ENCODE measurements at places on chromosomes 2 and 18. TPM values are rescaled to one million over a fixed set of nuclear protein-coding genes. Genes with fewer than 3 reads are reported as not detected.

DNA sequence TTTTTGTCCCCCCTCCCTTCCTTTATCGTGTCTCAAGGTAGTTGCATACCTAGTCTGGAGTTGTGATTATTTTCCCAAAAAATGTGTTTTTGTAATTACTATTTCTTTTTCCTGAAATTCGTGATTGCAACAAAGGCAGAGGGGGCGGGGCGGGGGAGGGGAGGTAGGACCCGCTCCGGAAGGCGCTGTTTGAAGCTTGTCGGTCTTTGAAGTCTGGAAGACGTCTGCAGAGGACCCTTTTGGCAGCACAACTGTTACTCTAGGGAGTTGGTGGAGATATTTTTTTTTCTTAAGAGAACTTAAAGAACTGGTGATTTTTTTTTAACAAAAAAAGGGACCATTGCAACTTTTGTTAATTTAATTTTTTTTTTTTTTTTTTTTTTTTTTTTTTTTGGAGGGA lies 2.1 kb downstream of the SOX11 start:
- DNase-seq, result no peak

DNA sequence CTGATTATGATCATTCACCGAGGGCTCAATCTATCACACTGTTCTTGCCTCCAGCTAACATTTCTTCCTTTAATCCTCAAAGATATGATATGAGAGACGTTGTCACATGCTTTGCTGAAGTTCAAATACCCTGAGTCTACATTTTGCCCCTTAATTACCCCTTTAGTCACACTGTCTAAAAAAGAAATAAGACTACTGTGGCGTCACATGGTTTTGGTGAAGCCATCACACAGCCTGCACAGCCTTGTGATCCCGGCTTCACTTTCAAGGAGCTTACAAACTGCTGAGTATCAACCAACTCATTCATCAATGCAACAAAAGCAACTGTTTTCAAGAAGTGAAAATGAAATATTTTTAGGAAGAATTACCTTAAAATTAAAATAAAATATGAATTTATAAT lies 31.9 kb upstream of the SOCS6 start:
- no peak for DNase-seq

GRCh38 chr2:237564526-237565131 lies 1.7 kb upstream of the PRLH start:
- no peak for DNase-seq

- no peak for DNase-seq
Observed at GRCh38 chr18:56214706-56215105, 423.7 kb downstream of the TXNL1 start.

DNA sequence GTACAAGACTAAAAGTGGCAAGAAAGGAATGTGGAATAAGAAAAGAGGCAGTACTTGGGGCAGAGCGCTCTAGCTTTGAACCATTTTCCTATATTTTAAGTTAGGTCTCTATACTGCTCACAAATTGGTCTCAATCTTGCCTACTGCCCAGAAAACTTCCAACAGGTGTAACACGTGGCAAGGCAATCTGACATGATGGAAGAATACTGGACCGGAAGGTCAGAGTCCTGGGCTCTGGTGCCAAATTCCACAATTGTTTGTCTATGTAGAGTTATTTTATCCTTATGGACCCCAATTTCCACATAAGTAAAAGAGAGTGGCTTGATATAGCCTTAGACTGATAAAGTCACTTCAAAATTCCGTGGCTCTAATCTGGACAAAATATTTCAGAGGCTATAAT lies 28.9 kb downstream of the NHEJ1 start:
- no peak for DNase-seq

- DNase-seq, result no peak
Observed at GRCh38 chr2:164114937-164115336, 379.1 kb upstream of the FIGN start.

DNA sequence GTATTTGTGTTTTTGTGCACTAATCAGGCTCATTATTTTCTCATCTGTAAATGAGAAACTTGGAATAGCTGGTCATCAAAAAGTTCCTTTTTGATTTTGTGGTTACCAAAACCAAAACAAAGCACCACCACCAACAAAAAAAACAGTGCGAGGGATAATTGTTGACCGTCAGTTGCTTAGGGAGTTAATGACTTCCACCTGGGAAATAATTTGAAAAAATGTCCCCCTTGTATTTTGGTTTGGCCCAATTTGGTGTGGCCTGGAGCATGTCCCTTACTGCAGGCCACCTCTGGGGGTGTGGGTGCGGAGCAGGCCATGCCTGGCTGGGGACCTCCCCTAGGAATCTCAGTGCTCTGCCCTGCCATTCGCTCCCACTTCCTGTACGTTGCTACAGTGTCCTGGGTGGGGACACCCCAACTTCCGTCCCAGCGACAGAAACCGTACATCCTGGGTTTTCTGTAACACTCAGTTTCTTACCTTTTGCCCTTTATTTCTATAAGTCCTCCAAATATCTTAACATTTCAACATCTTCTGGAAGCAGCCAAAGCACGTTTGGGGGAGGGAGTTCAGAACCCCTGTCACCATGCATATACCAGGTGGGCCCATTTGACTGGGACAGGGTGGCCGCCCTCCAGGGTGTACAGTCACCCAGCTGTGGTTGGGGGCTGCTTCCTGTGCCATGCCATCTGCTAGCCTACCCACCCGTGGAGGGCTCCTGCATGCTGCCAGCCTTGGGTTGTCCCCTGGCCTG lies 31.3 kb downstream of the NCK2 start:
- no peak for DNase-seq

- no peak for DNase-seq
Observed at GRCh38 chr2:70648961-70649360, 95.3 kb upstream of the TGFA start.

GRCh38 chr2:56379066-56379465 lies 195.3 kb downstream of the CCDC85A start:
- no peak for DNase-seq

DNA sequence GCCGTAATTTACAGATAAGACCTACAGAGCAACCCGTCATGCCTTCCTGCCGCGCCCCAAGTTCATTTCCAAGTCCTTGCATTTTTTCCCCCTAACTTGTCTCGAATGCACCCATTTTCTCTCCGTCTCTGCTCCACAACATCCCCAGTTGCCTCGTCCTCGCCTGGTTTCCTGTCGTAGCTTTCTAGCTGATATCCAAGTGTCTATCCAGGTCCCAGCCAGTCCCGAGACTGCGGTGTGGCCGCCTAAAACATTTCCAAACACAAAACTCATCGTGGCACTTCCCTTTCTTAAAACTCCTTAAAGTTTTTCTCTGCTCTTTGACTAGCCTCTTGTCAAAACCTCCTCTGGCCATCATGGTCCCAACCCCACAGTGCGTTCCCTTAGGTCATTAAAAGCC lies 1.2 kb upstream of the BARD1 start:
- no peak for DNase-seq

- no peak for DNase-seq
Observed at GRCh38 chr18:57445488-57446319, 10.5 kb downstream of the ONECUT2 start.

GRCh38 chr18:49858309-49859020 lies 45.1 kb upstream of the ACAA2 start:
- DNase-seq, result no peak

DNA sequence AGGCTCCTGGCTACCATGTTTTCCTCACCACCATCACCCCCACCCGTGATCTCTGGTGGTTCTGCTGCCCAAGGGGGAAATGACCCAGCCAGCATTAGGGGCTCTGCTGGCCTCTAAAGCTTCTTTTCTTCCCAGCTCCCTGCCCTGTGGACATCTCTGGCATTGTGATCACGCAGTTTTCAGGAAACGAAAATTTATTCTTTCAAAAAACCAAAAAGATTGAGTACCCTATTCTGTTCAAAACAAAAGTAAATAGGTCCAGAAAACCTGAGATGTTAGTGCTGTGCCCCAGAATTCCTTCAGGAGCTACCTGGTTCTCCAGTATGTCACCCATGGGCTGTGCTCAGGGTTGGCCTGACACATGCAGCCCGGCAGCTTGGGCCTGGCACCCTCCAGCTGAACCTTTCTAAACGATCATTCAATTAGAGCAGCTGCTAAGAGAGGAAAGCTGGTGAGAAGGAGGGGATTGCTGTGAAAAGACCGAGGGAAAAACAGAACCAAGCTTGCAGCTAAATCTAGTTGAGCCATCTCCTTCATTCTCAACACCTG lies 157.5 kb downstream of the MGAT5 start:
- DNase-seq, result no peak

DNA sequence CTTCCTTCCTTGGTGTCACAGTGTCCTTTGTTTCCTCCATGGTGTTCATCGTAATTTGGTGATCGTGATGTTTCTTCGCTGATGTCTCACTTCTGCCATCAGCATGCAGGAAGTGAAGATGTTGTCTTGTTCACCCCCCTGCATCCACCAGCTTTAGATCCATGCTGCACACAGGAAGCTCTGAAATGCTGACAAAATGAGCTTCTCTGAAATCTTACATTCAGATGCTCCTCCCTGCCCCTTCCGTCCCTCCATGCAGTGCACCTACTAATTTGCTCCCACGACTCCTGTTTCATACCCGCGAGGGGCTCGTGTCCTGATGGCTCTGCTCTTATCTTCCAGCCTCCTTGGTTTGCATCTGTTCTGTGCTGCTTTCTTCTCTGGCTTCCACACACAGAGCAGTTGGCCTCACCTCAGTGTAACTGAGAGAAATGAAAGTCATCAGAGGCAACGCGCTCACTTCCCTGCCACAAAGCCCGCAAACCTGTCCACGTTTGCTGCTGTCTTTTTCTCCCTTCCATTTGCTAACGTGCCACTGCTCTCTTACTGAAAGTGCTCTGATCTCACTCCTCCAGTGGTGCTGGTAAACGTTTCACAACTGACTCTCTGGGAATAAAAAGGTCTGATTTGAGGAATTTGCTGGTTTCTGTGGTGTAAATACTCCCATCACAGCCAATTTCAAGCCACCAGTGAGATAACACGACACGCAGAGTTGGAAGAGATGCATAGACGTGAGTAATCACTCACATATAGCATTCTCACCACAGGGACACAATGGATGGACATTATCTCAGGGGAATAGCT lies 41.0 kb upstream of the MGAT4A start:
- DNase-seq, result no peak

DNA sequence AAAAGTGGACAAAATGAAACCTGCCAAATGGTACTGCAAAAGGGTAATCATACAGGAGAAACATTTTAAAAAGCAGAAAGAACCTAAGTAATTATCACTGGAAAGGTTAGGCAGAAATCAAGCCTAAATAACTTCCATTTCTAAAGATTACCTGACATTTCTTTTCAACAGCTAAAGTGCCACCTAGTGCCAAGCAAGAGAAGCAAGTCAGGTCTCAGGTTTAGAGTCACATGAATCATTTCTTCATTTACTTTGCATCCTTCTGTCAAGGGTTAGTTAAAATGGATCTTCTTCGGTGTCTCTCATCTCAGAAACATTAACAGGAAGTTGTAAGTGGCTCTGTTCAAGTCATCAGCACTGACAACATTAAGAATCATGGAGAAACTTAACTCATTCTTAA lies 90.3 kb downstream of the AKAIN1 start:
- no peak for DNase-seq

GRCh38 chr18:36454245-36454644 lies 156.7 kb downstream of the FHOD3 start:
- DNase-seq, result no peak

GRCh38 chr2:5720426-5720825 lies 28.2 kb downstream of the SOX11 start:
- DNase-seq, result no peak

DNA sequence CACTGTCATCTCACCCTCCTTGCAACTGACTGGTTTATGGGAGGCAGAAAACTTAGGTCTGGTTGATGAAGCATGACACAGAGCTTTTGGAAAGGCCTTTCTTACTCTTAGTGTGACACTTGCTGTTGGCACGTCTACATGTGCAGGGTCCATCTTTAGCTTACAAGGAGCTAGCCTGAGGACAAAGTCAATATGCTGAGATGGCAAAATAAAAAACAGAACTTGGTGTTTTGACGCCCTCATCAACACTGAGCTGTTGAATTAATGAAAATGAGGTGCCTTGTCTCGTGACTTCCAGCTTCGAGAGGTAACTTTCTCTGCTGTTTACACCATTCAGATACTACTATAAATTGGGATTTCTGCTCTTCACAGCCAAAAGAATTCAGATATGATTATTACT lies 78.5 kb upstream of the KIDINS220 start:
- no peak for DNase-seq

GRCh38 chr2:208980321-208980720 lies 443.5 kb upstream of the MAP2 start:
- no peak for DNase-seq

- no peak for DNase-seq
Observed at GRCh38 chr18:61892683-61893308, at the start of gene RNF152. Gene RNF152 (minus strand): TSS chr18:61893007. CDS start chr18:61816463, 76,544 bp downstream.

DNA sequence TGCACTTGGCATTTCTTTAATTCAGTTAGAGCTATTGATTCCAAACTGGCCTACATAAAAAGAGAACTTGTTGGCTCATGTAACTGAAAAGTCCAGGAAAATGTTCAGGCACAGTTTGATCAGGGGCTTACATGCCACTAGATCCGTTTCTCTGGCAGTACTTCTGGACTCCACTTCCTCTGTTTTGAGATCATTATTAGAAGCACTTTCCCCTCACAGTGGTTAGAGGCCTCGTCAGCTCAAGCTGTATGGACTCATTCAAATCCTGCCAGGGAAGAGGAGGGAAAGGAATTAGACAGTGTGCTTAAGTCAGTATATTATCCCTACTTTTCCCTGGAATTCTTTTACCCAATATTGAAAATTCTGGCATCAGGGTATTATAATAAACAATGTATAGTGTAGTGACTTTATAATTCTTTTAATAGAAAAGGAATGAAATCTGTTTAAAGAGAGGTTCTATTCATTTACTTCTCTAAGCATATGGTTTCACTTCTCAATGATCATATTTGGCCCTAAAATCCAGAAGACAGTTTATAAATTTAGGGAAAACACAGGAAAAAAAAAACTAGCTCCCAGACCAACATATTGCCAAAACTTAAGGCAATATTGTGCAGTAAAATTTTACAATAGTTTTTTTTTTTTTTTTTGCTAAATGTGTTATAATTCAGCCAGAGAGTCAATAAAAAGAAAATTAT lies 92.0 kb downstream of the ARMC9 start:
- no peak for DNase-seq

DNA sequence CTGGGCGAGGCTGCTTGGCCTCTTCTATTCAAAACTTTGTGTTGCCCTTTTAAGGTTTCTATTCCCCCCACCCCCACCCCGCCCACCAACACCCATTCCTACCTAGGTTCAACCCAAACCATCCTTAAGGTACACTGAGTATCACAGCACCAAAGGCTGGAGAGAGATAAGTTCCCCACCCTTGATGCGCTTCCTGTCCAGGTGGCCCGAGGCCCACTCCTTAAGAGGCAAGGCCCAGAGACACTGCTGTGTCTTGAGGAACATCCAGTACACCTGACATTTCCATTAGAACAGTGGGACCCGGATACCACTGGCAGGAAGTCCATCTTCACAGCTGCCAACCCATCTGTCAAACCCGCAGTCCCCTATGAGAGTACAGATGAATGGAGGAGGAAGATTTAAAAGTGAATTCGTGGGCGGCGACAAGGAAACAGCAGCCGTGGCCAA lies 277 bp upstream of the INPP1 start:
- no peak for DNase-seq

- DNase-seq, result no peak
Observed at GRCh38 chr2:238685713-238686112, 162.2 kb upstream of the TWIST2 start.

GRCh38 chr2:69381337-69381737 lies 5.7 kb downstream of the GFPT1 start:
- no peak for DNase-seq

- DNase-seq, result peak; percentile 98
Observed at GRCh38 chr2:110677530-110678456, at the start of gene BUB1. Gene BUB1 (minus strand): TSS chr2:110678063. CDS start chr2:110677995, 68 bp downstream.

Gene FMNL2
- 7.2 TPM for total RNA-seq

Gene SCN7A
- 35.4 TPM for total RNA-seq

Gene POTEI
- total RNA-seq, result not detected

Gene SPC25
- 0.60 TPM for total RNA-seq

Gene PROKR1
- total RNA-seq, result not detected

Gene C18orf63
- not detected for total RNA-seq

Gene CCDC138
- total RNA-seq, result 1.2 TPM

Measured in Right ventricle myocardium inferior (tissue), 1 donor.